ENCODE measurements at places on chromosomes 16 and 17.

- no peak for DNase-seq
Measured at GRCh38 chr17:59330053-59330942, 1.2 kb upstream of the YPEL2 start.

DNA sequence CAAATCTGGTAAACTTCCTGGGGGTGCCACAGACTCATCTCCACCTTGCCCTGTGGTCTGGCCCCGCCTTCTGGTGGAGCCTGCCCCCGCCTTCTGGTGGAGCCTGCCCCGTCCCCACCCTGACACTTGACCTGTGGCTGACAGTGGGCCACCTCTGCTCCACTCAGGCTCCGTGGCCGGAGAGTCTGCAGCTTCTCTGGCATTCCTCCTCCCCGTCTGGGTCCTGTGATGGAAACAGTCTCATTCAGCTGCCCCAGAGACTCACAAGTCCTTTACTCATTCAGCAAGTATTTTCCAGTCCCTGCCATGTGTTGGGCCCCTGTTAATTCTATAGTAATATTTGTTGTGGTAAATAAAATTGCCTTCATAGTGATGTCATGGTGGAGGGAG lies 21.0 kb upstream of the G6PC1 start:
- DNase-seq: no peak

- DNase-seq: no peak
Measured at GRCh38 chr17:72357764-72358365, 237.0 kb downstream of the SOX9 start.

- no peak for DNase-seq
Measured at GRCh38 chr16:17305694-17306093, 165.1 kb downstream of the XYLT1 start.

GRCh38 chr17:27502526-27503324 lies 46.5 kb downstream of the KSR1 start:
- no peak for DNase-seq

DNA sequence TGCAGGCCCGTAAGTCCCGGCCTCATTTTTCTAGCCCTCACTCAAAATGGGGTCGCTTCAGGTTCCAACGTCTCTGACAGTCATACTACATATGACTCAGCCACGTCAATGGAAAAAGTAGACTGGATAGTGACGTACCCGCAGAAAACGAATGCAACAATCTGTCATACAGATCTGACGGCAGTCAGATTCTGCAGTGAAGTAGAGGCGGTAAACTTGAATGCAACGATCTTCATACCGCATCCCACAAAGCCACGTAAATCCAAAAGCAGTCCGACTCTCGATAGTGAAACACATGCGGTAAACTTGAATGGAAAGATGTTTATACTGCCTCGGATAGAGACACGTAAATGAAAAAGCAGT lies 38.4 kb upstream of the ARL4D start:
- DNase-seq: no peak

DNA sequence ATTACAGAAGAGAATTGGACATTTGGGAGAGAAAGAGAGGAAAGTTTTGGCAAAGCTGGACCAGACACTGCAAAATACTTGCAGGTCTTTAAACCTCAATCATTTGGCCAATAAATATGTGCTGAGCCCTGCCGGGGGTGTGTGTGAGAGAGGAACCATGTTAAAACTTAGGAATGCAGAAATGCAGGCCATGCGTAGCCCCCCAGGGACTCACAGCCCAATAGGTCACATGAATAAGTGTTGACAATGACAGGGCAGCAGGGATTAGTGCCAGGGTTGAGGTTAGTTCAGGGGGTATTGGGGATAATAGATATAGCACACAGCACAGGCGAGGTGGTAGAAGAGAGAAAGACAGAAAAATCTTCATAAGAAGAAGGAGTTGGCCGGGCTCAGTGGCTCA lies 113.3 kb upstream of the ADAMTS18 start:
- no peak for DNase-seq

DNA sequence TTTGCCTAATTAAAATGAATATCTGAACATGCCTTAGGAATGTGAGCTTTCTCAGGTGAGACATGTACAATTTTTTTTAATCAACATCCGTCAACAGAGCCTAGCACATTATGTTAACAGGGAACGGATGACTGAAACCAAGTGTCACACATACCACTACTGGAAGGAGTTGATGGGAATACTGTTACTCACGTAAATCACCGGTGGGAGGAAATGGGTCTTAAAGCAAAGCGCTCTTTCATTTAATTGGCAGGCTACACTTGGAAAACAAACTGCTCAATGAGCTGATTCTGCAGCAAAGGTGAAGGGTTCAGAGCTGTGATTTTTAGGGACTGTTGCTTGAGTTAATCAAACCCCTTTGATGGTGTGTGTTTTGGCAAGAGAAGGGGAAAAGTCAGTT lies 4.8 kb downstream of the CPPED1 start:
- DNase-seq: no peak

DNA sequence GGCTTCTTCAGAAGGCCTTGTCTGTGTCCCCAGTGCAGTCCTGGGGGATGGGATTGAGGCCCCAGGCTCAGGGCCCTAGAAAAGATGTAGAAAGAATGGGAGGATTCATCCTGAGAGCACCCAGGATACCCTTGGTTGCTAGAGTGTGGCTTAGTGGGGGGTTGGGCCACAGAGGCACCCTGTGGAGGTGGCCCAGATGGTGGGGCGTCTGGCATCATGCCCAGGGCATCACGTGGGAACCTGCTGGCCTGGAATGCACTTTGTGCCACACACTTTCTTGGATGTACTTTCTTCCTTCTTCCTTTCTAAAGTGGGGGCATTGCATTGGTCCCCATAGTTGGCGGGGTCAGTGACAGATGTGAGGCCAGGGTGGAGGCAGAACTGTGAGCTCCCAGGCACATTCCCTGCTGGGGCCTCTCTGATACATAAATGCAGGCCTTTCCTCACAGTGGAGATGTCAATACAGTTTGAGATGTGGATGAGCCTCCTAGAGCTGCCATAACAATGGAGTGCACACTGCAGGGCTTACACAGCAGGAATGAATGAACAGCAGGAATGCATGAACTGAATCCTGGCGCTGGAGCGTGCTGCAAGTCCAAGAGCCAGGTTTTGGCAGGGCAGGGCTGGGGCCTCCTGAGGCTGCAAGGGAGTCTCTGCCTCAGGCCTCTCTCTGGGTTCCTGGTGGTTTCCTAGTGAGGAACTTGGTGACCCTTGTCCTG lies 43.3 kb downstream of the MGAT5B start:
- DNase-seq: no peak

- DNase-seq: peak; percentile 73
Measured at GRCh38 chr16:85612801-85613603, at the start of gene GSE1. TSS of gene GSE1 (plus strand) at chr16:85613322. CDS start at chr16:85613392, 70 bp downstream.

DNA sequence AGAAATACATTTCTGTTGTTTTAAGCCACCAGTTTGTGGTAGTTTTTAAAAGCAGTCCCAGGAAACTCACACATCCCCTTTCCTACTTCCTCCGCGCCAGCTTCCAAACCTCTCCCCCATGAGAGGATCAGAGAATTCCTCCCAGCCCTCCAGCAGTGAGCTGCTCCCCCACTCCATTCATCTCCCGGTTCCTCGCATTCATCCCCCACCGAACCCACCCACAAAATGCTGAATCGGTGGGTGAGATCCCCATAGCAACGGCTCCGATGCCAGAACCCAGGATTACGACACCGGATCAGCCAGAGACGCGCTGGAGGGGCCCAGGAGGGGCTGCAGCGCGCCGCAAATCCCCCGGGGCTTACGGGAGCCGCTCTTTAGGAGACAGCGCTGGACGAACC lies 251.4 kb upstream of the RPL38 start:
- no peak for DNase-seq

- no peak for DNase-seq
Measured at GRCh38 chr16:2813771-2814221, 3.2 kb upstream of the PRSS21 start.

DNA sequence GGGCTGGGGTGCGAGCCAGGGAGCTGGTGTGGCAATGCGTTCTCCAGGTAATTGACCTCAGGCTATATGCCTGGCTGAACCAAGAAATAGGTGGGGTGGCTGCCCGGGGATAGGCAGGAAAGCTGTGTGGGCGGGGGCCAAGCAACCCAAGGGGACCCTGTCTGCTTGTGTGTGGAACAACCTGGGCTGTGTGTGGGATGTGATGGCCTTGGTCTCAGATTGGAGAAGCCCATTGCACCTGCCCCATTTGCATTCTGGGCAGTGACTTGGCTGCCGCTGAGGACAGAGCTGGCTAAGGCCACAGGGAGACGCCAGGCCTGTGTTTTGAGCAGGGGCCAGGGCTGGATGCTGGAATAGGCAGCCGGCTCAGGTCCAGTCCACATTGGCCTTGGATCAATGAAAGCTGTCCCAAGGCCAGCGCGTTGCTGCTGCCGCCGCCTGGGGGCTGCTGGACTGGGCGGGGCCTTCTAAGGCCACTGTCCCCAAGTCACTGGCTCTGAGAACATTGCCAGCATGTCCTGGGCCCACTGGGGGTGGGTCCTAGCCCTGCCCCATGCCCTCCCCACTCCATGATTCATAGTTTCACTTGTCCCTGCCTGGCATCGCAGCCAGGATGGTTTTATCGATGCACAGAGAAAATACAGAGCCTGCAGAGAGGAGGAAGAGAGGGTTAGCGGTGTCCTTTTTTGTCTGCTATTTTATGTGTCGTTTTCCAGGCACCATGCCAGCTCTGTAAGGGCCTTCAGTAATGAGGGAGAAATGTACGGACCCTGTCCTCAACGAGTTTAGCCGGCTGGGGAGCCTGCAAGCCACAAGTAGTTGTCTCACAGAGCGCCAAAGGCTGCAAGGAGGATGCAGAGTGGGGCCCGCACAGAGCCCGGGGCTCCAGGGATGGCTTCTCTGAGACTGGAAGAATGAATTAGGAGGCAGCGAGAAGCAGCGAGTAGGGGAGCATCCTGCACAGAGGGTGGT lies 43.9 kb downstream of the NKD1 start:
- DNase-seq: no peak

GRCh38 chr16:8564934-8565345 lies 25.4 kb downstream of the TMEM114 start:
- DNase-seq: no peak
